Temporal lobe (tissue), 4 donors: ENCODE measurements at places on chromosomes 3 and 15. TPM values are rescaled to one million over a fixed set of nuclear protein-coding genes. Genes with fewer than 3 reads are reported as not detected.

The BNIP2 gene
- total RNA-seq, result 52.1 TPM

The SENP7 gene
- 63.2 TPM for total RNA-seq

The DISP2 gene
- total RNA-seq, result 20.9 TPM

The TM6SF1 gene
- 27.3 TPM for total RNA-seq

The MSL2 gene
- total RNA-seq, result 27.3 TPM

The CELF6 gene
- total RNA-seq, result 10.3 TPM

The LTK gene
- total RNA-seq, result under 0.01 TPM

The FBXO40 gene
- under 0.01 TPM for total RNA-seq

The PLXNB1 gene
- total RNA-seq, result 50.9 TPM

The TF gene
- total RNA-seq, result 2.7 TPM

The ADCY5 gene
- 22.1 TPM for total RNA-seq

The PRR20G gene
- not detected for total RNA-seq

The GADL1 gene
- 1.2 TPM for total RNA-seq

The NR2F2 gene
- total RNA-seq, result 4.4 TPM

The GPR87 gene
- total RNA-seq, result not detected
